Effector memory CD4-positive, alpha-beta T cell (primary cell): ENCODE measurements at places on chromosomes 4 and X.

GRCh38 chr4:81562093-81562492, 90.4 kb upstream of the RASGEF1B start:
- no peaks in the 10 kb centered on the region for H3K36me3 ChIP-seq
- H3K4me3 ChIP-seq = no peak overlapping the region
- no peaks in the 10 kb centered on the region for H3K27me3 ChIP-seq
- peaks cover 3% of the 10 kb centered on the region for H3K4me1 ChIP-seq
- DNase-seq = no peak

DNA sequence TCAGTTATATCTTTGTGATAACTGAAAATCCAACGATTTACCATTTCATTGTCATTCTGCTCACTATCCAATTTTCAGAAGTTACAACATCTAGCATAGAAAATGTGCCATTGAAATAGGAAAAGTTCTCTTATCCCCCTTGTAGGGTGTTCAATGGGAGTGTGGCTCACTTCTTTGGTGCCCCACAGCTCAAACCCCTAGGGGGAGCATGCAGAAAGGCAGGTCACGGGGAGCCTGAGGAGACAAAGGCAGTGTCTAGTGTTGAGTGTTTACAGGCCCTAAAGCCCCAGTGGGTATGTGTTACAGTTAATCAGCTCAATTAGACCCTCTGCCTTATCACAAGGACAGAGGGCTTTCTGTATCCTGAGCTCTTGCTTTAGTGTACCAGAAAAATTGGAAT, 243.4 kb upstream of the GRID2 start:
- no peaks in the 10 kb centered on the region for H3K4me1 ChIP-seq
- no peak for DNase-seq
- H3K27me3 ChIP-seq = no peaks in the 10 kb centered on the region
- no peaks in the 10 kb centered on the region for H3K36me3 ChIP-seq

DNA sequence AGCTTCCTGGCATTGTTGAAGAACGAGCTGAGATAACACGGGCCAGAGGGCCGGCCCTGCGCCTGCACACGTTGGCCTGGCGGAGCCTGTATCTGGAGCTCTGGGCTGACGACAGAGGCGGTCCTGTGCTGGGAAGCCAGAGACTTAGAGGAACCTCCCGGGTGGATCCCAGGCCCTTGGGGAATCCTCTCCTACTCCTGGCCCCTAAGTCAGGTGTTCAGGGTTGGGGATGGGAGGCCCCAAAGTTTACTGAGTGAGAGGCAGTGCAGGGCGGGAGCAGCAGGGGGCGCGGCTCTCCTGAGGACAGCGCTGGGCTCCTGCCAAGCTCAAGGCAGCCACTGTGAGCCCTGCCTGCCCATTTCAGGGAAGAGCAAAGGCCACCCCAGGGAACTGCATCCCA, 2.5 kb upstream of the HTRA3 start:
- no peak for DNase-seq
- H3K36me3 ChIP-seq = no peaks in the 10 kb centered on the region
- H3K27me3 ChIP-seq = peaks cover 14% of the 10 kb centered on the region
- no peak overlapping the region for H3K4me3 ChIP-seq

DNA sequence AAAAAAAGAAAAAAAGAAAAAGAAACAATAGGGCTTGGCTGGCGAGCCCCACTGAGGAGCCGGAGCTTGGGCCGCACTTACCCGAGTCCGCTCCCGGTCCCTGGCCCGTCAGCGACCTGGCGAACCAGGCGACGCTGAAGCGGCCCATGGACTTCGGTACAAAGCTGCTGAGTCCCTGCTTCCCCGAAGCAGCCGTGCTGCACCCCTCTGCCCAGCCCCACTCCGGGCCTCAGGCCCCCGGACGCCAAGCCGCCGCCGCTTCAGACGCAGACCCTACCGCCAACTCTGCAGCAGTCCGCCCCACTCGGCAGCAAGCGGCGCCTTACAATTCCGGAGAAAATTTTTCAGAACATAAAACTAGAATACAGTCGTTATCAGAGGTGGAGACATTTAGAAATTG, 300.5 kb downstream of the OPHN1 start:
- no peaks in the 10 kb centered on the region for H3K27me3 ChIP-seq
- no peaks in the 10 kb centered on the region for H3K4me1 ChIP-seq
- H3K36me3 ChIP-seq = no peaks in the 10 kb centered on the region

DNA sequence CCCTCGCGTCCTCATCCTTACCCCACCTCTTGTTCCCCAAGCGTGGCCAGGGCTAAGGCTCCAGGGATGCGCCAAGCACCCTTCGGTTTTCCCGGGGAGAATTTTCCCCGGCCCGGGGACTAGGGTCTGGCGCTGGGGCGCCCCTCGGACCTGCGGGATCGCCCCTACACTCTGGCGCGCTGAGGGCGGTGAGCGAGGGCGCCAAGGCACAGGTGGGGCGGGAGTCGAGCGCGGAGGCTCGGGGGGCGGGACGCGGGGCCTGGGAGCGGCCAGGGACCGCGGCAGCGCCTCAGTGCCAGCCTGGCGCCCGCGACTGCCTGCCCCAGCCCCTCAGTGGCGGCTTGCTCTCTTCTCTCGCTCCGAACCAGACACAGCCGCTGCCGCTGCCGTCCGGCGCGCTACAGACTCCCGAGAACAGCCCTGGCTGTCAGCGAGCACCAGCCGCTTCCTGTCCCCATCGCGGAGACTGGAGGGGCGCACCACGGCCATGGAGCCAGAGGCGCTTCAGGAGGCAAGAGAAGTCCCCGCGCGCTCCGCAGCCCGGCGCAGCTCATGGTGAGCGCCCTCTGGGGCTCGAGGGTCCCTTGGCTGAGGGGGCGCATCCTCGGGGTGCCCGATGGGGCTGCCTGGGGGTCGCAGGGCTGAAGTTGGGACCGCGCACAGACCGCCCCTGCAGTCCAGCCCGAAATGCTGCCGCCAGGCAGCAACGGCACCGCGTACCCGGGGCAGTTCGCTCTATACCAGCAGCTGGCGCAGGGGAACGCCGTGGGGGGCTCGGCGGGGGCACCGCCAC, at the start of gene DRD5:
DRD5 (plus strand) TSS at position 292 of the 793 bp plus-strand sequence; CDS start at position 688, 396 bp downstream.
- H3K36me3 ChIP-seq = no peaks in the 10 kb centered on the region
- no peak within 1 kb of the TSS for H3K4me3 ChIP-seq
- no peaks in the 10 kb centered on the region for H3K27me3 ChIP-seq
- DNase-seq = no peak

- DNase-seq = no peak
- H3K4me1 ChIP-seq = peaks cover 32% of the 10 kb centered on the region
- H3K4me3 ChIP-seq = no peak overlapping the region
- no peaks in the 10 kb centered on the region for H3K36me3 ChIP-seq
- no peaks in the 10 kb centered on the region for H3K27me3 ChIP-seq
- H3K27ac ChIP-seq = no peak overlapping the region
These were observed 245.9 kb downstream of the BCOR start for GRCh38 chrX:39851745-39852455.

DNA sequence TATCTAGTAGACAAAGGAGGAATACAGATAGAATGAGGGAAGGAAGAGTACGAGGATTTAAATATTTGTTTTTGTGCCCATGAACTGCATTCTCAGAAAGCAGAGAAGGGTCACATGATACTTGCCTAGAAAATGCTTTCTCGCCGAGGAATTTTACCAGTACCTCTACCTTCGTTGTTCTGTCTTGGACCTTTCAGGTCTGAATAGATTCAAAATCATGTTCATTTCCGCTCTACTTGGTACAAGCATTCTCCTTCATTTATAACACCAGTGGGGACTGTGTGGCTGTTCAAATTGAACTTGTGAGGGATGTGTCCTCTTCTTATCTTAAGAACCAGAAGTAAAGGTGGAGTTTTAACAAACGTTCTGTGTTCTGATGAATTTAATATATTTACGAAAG, 1.9 kb downstream of the USP38 start:
- peaks cover 15% of the 10 kb centered on the region for H3K36me3 ChIP-seq
- no peaks in the 10 kb centered on the region for H3K27me3 ChIP-seq
- H3K4me1 ChIP-seq = peaks cover 22% of the 10 kb centered on the region
- peak overlapping the region; percentile 85 for H3K4me3 ChIP-seq
- DNase-seq = no peak

GRCh38 chr4:54146139-54146538, 46.2 kb downstream of the GSX2 start:
- no peaks in the 10 kb centered on the region for H3K4me1 ChIP-seq
- no peaks in the 10 kb centered on the region for H3K27me3 ChIP-seq
- H3K4me3 ChIP-seq = no peak overlapping the region
- DNase-seq = no peak
- H3K27ac ChIP-seq = no peak overlapping the region

GRCh38 chrX:21881881-21882574, 26.2 kb downstream of the YY2 start:
- H3K36me3 ChIP-seq = no peaks in the 10 kb centered on the region
- H3K27ac ChIP-seq = no peak overlapping the region
- H3K4me1 ChIP-seq = no peaks in the 10 kb centered on the region
- H3K27me3 ChIP-seq = no peaks in the 10 kb centered on the region
- no peak overlapping the region for H3K4me3 ChIP-seq

DNA sequence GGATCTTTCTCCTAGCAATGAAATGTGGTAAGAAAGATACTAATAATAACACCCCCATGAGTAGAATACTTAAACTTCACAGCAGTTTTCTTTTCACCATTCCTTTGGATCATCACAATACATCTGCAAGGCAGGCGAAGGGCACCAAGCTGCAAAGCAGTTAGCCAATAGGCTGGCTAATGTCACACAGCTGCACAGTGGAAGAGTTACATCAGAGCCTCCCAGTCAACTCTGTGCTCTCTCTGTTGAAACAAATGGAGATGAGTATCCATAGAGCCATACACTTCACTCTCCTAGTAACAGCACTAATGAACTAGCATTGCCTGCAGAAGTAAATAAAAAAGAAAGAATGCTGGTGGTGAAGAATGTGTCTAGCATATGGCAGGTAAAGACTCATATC, 139.0 kb downstream of the ATG4A start:
- no peak for DNase-seq
- no peak overlapping the region for H3K27ac ChIP-seq
- no peak overlapping the region for H3K4me3 ChIP-seq
